ENCODE measurements at places on chromosomes 16 and 17. TPM values are rescaled to one million over a fixed set of nuclear protein-coding genes. Genes with fewer than 3 reads are reported as not detected.

Gene PLCG2
- 5.6 TPM for polyA plus RNA-seq

- DNase-seq: no peak
These were observed 17.7 kb upstream of the CNP start for GRCh38 chr17:41948762-41949460.

Gene CDH13
- polyA plus RNA-seq: 15.5 TPM

GRCh38 chr17:45409659-45410076 is 23.0 kb downstream of the ARHGAP27 start:
- no peak for DNase-seq

DNA sequence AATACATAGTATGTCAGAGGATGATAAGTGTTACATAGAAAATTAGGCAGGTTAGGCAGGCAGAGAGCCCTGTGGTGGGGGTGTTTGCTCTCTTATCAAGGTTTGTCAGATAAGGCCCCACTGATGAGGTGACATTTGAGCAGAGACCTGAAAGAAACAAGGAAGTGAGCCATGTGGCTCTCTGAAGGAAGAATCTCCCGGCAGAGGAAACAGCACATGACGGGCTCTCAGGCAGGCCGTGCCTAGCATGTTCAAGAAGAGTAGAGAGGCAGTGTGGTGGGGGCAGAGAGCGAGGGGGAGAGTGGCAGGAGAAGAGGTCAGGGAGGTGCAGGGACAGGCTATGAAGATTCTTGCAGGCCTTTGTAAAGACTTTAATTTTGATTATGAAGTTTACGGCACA is 82.0 kb upstream of the ASIC2 start:
- no peak for DNase-seq

DNA sequence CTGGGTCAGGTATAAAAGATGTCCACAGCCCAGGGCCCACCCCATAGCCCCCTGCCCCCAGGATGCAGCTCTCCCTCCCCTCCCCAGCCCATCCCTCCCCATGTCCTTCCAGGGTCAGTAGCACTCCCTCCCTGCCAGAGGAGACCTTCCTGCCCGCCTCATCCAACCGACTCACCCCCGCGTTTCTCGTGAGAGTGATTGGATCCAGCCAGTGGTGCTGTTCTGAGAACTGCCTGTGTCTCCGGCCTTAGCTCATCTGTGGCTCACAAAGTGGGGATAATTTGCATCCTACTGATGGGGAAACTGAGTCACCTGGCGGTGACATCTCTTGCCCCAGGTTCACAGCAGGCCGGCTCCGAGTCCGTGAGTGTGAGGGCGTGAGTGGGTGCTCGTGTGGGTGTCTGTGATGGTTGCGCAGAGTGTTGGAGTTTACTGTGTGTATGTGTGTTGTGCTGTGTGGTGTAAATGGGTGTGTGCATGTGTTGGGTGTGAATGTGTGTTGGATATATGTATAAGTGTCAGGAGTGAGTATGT is 90.7 kb upstream of the GSE1 start:
- DNase-seq: no peak

- no peak for DNase-seq
These were observed 13.9 kb upstream of the KRTAP17-1 start for GRCh38 chr17:41329279-41329948.

- no peak for DNase-seq
These were observed 368.1 kb downstream of the C16orf95 start for GRCh38 chr16:86949116-86949515.

Gene SNRNP25
- 109 TPM for polyA plus RNA-seq

Gene TSNAXIP1
- 1.2 TPM for polyA plus RNA-seq

DNA sequence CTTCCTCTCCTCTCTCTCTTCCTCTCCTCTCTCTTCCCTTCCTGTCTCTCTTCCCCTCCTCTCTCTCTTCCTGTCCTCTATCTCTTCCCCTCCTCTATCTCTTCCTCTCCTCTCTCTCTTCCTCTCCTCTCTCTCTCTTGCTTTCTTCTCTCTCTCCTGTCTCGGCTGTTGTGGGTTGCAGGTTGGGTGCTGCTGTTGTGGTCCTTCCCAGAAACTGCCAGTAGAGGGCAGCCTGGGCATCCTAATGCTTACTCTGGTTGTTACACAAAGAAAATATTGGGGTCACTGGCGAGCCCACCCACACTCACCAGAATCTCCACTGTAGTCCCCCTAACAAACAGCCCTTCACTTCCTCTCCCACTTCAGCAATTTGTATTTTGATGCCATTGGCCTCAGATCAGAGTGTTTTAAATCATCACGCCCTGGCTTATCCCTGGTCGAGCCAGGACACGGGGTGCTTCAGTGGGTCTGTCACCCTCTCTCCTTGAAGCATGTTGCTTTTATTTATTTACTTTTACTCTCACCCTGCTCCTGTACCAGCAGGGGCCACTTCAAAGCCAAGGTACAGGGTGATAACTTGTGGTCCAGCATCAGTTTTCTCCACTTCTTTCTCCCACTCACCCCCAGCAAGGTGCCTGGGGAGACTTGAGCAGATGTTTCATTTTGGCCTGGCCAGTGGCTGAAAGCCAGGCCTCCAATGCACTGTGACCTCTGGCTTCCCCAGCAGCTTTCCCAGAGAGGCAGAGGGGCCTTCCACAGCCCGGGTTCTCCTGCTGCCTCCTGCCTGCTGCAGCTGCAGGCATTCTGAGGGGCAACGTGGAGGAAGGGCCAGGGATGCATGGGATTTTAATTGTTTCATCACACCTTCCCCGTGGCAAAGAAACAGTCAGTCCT is 4.7 kb upstream of the MMP15 start:
- DNase-seq: peak; percentile 75

- DNase-seq: no peak
These were observed 55.5 kb upstream of the DLX4 start for GRCh38 chr17:49913226-49914095.
